ENCODE measurements at places on chromosomes 3 and 15. TPM values are rescaled to one million over a fixed set of nuclear protein-coding genes. Genes with fewer than 3 reads are reported as not detected.

- peaks cover 2% of the 10 kb centered on the region for H3K36me3 ChIP-seq
- no peaks in the 10 kb centered on the region for H3K27me3 ChIP-seq
- H3K27ac ChIP-seq: no peak overlapping the region
- no peaks in the 10 kb centered on the region for H3K4me1 ChIP-seq
Observed at GRCh38 chr3:94127115-94127514, 64.3 kb downstream of the NSUN3 start.

DNA sequence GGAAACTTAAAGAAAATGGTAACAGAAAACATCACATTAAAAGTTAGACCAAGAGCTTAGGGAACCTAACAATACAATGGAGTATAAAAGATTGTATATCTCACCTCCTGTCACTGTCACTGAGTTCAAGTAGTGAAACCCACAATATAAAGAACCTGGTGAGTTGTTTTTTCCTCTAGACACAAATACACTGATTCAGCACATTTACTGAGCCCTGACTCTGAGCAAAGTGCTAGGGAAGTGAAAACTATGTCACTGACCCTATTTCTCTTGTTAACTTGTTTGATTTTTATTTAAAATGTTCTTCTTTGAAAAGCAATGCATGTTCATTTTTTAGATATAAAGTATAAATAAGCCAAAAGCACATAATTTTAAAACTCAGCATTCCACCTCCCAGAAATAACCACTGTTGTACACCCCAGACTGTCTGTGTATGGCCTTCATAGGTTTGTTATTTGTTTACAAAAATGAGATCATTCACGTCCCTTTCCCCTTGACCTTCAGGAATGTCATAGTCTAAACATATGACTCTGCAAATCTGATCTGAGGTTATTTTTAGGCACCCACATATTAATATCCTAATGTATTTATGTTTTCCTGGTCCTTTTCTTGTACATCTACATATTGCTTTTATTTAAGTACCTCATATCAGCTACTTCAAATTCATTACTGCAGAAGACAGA, 69.2 kb upstream of the CSTA start:
- H3K27me3 ChIP-seq: peaks cover 12% of the 10 kb centered on the region
- H3K27ac ChIP-seq: peak overlapping the region; percentile 78
- DNase-seq: no peak
- peaks cover 28% of the 10 kb centered on the region for H3K4me1 ChIP-seq

GRCh38 chr3:117886147-117886546, 1148.5 kb downstream of the IGSF11 start:
- no peak for DNase-seq
- H3K4me1 ChIP-seq: no peaks in the 10 kb centered on the region
- H3K36me3 ChIP-seq: no peaks in the 10 kb centered on the region

DNA sequence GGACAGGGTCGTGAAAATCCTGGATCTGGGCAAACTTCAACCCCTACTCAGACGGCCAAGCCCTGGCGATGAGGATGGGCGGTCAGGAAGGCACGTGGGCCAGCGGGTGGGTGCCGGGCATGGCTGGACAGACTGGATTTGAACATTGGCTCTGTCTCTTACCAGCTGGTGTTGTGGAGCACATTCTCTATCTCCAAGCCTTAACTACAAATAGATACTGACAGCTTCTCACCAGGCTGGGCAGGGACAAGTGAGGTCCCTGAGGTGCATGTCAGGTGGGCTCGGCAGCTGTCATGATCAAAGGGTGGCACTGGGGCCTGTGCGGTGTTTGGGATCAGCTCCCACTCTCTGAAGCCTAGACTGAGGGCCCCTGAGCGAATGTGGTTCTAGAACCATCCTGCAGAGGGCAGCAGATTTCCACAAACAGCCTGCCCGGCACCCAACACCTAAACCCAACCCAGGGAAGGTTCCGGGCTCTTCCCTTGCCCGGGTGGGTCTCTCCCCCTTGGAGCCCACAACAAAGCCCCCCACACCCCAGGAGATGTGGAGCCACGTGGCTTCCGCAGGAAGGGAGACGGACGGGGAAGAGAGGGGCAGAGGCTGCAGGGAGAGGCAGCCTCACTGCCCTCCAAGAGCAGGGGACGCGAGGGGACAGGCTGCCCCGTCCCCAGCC, 58.4 kb downstream of the RGMA start:
- no peak overlapping the region for H3K4me3 ChIP-seq
- no peak overlapping the region for H3K27ac ChIP-seq
- DNase-seq: peak; percentile 66
- peaks cover 5% of the 10 kb centered on the region for H3K36me3 ChIP-seq

- H3K27ac ChIP-seq: no peak overlapping the region
- DNase-seq: no peak
- no peaks in the 10 kb centered on the region for H3K36me3 ChIP-seq
- no peaks in the 10 kb centered on the region for H3K4me1 ChIP-seq
Observed at GRCh38 chr3:116188231-116188785, 257.0 kb downstream of the LSAMP start.

The GASK1A gene
- not detected for total RNA-seq

DNA sequence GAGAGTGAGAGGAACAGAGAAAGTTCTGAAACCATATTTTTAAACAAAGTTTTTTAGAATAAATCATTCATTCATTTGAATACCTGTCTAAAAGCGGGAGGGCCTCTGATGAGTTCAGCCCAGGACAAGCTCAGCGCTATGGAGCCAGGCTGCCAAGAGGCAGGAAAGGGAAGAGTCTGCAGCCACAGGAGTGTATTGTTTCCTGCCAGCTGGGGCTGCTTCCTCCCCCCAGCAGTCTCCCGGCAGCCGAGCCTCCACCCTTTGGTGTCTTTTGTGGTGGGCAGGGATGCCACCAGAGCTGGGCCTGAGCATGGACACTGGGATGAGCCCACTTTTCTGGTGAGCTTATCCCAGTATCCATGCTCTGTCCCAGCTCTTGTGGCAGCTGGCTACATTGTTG, 199.5 kb upstream of the TPRG1 start:
- peaks cover 38% of the 10 kb centered on the region for H3K27me3 ChIP-seq
- no peak for DNase-seq
- no peak overlapping the region for H3K4me3 ChIP-seq
- H3K4me1 ChIP-seq: peaks cover 10% of the 10 kb centered on the region
- peaks cover 2% of the 10 kb centered on the region for H3K36me3 ChIP-seq

The EFHB gene
- 1.8 TPM for total RNA-seq

All from activated T-cell treated with anti-CD3 and anti-CD28 coated beads, Interleukin-2, amount 50 U/mL, for 72 hours (primary cell).